Natural killer cell treated with Interleukin-12 subunit alpha and Interleukin-12 subunit beta and Interleukin-15 and Interleukin-18, amount 100 ng/mL, for 72 hours (primary cell): ENCODE measurements at places on chromosomes 13 and 19. TPM values are rescaled to one million over a fixed set of nuclear protein-coding genes. Genes with fewer than 3 reads are reported as not detected.

DNA sequence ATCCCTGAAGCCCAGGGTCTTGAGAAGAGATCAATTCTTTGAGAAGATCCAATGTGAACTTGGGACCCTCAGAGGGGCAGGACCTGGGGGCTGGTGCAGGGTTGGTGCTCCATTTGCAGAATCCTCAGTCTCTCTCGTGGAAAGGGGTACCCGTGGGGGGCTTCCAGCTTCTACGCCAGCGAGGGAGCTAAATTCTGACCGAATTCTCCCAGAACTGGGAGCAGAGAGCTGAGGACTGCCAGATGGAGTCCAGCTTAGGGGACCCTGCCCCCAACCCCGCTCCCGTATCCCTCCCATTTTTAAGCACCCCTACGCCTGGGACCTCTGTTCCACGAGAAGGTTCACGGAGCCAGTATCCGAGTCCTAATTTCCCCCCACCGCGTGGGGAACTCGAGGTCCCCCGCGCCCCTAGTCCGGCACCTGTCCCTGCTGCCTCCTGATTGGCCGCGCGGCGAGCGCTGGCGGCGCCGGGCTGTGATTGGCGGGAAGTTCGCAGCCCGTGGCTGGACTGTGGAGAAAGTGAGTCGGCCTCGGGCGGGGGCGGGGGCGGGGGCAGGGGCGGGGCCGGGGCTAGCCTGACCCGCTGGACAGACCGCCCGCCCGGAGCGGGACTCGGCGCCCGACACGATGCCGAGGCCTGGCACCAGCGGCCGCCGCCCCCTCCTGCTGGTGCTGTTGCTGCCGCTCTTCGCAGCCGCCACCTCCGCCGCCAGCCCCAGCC, 4.4 kb upstream of the LTBP4 start:
- H3K4me1 ChIP-seq, result peaks cover 27% of the 10 kb centered on the region
- peaks cover 28% of the 10 kb centered on the region for H3K27me3 ChIP-seq
- H3K27ac ChIP-seq, result no peak overlapping the region
- H3K36me3 ChIP-seq, result no peaks in the 10 kb centered on the region
- DNase-seq, result peak; percentile 63
- no peak overlapping the region for H3K4me3 ChIP-seq

- no peak for DNase-seq
- no peak overlapping the region for H3K4me3 ChIP-seq
- H3K27ac ChIP-seq, result no peak overlapping the region
Measured at GRCh38 chr13:102322211-102322610, 79.6 kb downstream of the FGF14 start.

- no peaks in the 10 kb centered on the region for H3K4me1 ChIP-seq
- no peak for DNase-seq
- H3K36me3 ChIP-seq, result peaks cover 12% of the 10 kb centered on the region
Measured at GRCh38 chr13:112074139-112074865, 7.4 kb downstream of the SOX1 start.

- peak overlapping the region; percentile 53 for H3K27ac ChIP-seq
- peaks cover 22% of the 10 kb centered on the region for H3K4me1 ChIP-seq
- H3K36me3 ChIP-seq, result peaks cover 49% of the 10 kb centered on the region
- DNase-seq, result peak; percentile 76
Measured at GRCh38 chr19:53158119-53158656, 665 bp downstream of the ZNF347 start.

- no peak overlapping the region for H3K27ac ChIP-seq
- no peaks in the 10 kb centered on the region for H3K27me3 ChIP-seq
- H3K4me3 ChIP-seq, result peak overlapping the region; percentile 51
- no peak for DNase-seq
Measured at GRCh38 chr19:1105008-1105872, 1.4 kb downstream of the GPX4 start.

GRCh38 chr19:6754136-6754535, 13.1 kb downstream of the SH2D3A start:
- peaks cover 12% of the 10 kb centered on the region for H3K36me3 ChIP-seq
- no peak overlapping the region for H3K27ac ChIP-seq
- H3K4me3 ChIP-seq, result no peak overlapping the region

- peaks cover 20% of the 10 kb centered on the region for H3K36me3 ChIP-seq
- H3K27ac ChIP-seq, result no peak overlapping the region
- DNase-seq, result no peak
- H3K27me3 ChIP-seq, result no peaks in the 10 kb centered on the region
- no peaks in the 10 kb centered on the region for H3K4me1 ChIP-seq
Measured at GRCh38 chr19:45825917-45826893, 11.1 kb upstream of the RSPH6A start.

DNA sequence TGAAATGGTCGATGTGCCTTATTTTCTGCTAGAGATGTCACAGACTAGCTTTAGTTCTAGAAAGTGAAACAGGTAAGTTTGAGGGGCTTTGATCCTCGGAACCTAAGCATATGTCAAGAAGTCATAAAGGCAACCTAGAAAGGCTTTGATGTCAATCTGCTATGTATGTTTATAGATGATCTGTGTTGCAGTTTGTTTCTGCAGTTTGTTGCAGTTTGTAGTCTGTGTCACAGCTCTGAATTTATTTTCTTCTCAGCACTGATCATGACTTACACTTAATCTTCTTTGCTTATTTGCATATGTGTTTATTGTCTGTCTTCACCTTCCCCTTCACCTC, 5.9 kb downstream of the LSM14A start:
- H3K36me3 ChIP-seq, result peaks cover 27% of the 10 kb centered on the region
- DNase-seq, result no peak
- peak overlapping the region; percentile 6 for H3K4me3 ChIP-seq
- no peaks in the 10 kb centered on the region for H3K27me3 ChIP-seq
- no peak overlapping the region for H3K27ac ChIP-seq
- peaks cover 55% of the 10 kb centered on the region for H3K4me1 ChIP-seq

- H3K4me3 ChIP-seq, result no peak overlapping the region
- H3K4me1 ChIP-seq, result no peaks in the 10 kb centered on the region
- no peak for DNase-seq
- H3K27me3 ChIP-seq, result no peaks in the 10 kb centered on the region
- H3K36me3 ChIP-seq, result peaks cover 16% of the 10 kb centered on the region
- H3K27ac ChIP-seq, result no peak overlapping the region
Measured at GRCh38 chr19:33486936-33487811, 34.4 kb downstream of the PEPD start.

DNA sequence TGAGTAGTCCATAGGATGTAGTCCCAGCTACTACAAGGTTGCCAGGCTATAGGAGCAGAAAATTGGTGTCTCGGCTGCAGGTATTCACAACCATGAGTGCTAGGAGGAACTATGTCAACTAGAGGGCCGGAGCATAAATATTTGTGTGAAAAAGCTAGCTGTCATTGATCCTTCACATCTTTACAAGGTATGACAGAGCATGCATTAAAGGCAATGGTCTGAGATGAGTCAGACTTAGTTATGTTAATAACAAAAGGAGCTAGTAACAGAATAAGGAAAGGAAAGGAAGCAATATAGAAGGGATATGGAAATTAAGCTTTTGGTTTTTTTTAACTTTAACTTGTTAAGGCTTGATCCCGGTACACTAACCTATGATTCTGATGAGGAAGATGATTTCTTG, 40.9 kb upstream of the PSG9 start:
- H3K27me3 ChIP-seq, result peaks cover 23% of the 10 kb centered on the region
- H3K36me3 ChIP-seq, result no peaks in the 10 kb centered on the region
- no peak overlapping the region for H3K4me3 ChIP-seq

DNA sequence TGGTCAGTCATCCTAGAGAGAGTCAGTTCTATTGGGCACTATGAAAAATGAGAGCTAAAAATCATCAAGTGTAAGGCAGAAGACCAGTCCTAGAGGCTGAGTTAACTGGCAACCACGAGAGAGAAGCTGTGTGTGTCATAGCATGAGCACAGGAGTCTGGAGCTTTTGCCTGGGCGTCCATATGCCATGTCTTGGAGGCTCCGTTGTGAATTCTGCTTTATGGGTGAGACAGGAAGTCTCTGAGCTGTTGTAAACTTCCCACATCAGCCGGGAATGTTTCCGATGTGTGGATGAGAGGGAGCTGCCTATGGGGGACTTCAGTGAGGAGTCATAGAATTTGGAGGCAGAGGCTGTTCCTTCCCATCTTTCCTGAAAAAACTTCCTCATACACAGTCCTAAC, 120.0 kb downstream of the ITGBL1 start:
- no peak overlapping the region for H3K27ac ChIP-seq
- peaks cover 14% of the 10 kb centered on the region for H3K27me3 ChIP-seq
- no peak for DNase-seq
- no peaks in the 10 kb centered on the region for H3K36me3 ChIP-seq
- no peaks in the 10 kb centered on the region for H3K4me1 ChIP-seq
- no peak overlapping the region for H3K4me3 ChIP-seq

DNA sequence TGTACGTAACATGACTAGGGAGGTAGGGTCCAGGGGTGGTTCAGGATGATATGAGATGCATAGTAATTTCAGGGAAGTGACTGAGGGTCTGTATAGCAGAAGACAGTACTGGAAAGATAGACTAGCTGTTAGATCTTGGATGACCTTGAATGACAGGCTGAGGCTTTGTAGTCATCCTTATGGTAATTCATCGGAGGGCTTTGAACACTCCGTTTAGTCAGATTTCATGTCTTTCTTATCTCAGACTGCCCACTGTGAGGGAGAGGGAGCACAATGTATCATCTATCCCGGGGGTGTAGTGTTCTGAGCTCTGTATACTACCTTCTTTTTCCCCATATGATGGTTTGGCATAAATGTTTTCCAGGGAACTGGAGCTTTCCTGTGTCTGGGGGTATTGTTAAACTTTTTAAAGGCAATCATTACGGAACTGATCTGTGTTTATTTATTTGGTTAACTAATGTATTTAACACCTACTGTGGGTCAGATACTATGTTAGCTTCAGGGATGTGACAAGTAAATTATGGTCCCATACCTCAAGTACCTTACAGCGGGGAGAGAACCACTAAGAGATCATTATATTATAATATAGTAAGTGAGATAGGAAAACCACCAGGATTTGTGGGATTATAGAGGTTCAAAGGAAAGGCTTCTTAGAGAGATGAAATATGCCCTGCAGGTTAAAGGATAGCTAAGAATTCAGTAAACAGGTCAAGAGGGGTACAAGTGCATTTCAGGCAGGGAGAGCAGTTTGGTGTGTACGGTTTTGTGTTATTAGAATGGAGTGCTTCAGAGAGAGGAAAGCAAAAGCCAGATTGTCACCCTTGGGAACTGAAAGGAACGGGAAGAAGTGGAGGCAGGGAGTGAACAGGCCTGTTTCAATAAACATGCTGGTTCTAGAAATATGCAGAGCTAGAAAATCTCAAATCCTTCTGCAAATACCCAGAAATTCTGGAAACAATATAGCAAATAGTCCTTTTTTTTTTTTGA, 164.8 kb upstream of the KL start:
- H3K27me3 ChIP-seq, result peaks cover 31% of the 10 kb centered on the region
- no peak overlapping the region for H3K27ac ChIP-seq
- H3K4me1 ChIP-seq, result no peaks in the 10 kb centered on the region
- H3K36me3 ChIP-seq, result no peaks in the 10 kb centered on the region

GRCh38 chr13:43895940-43896339, 16.2 kb downstream of the LACC1 start:
- no peaks in the 10 kb centered on the region for H3K4me1 ChIP-seq
- H3K27ac ChIP-seq, result no peak overlapping the region
- H3K4me3 ChIP-seq, result no peak overlapping the region
- H3K36me3 ChIP-seq, result peaks cover 13% of the 10 kb centered on the region

- no peak overlapping the region for H3K4me3 ChIP-seq
- no peak for DNase-seq
- no peak overlapping the region for H3K27ac ChIP-seq
- no peaks in the 10 kb centered on the region for H3K4me1 ChIP-seq
- no peaks in the 10 kb centered on the region for H3K27me3 ChIP-seq
Measured at GRCh38 chr13:92825938-92826596, 400.5 kb upstream of the GPC6 start.

GRCh38 chr19:10149427-10149826, 29.7 kb upstream of the EIF3G start:
- H3K4me3 ChIP-seq, result no peak overlapping the region
- H3K4me1 ChIP-seq, result peaks cover 3% of the 10 kb centered on the region
- H3K36me3 ChIP-seq, result peaks cover 10% of the 10 kb centered on the region
- DNase-seq, result no peak

GRCh38 chr13:80161219-80161618, 179.7 kb downstream of the SPRY2 start:
- DNase-seq, result no peak
- no peak overlapping the region for H3K4me3 ChIP-seq
- H3K27me3 ChIP-seq, result no peaks in the 10 kb centered on the region
- no peak overlapping the region for H3K27ac ChIP-seq
- H3K36me3 ChIP-seq, result no peaks in the 10 kb centered on the region

GRCh38 chr19:42606660-42607351, 12.1 kb upstream of the CEACAM8 start:
- no peaks in the 10 kb centered on the region for H3K4me1 ChIP-seq
- no peaks in the 10 kb centered on the region for H3K36me3 ChIP-seq
- no peak for DNase-seq

DNA sequence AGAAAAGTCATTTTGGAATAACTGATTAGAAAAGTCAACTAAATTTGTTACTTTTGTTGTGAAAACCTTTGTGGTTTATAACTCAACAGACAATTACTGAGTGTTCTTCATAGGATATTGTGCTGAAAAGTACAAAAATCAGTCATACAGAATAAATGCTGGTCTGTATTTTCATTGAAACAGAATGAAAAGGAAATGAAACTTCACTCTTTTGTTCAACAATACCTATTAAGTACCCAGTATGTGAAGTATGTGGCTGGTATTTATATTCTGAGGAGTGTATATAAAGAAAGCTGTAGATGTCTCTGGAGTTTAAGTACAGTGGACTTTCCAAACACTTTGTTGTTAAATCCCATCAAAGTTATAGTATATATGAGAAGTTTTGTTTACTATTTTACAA, 828.4 kb upstream of the ATXN8OS start:
- no peak overlapping the region for H3K27ac ChIP-seq
- no peaks in the 10 kb centered on the region for H3K4me1 ChIP-seq
- H3K4me3 ChIP-seq, result no peak overlapping the region

DNA sequence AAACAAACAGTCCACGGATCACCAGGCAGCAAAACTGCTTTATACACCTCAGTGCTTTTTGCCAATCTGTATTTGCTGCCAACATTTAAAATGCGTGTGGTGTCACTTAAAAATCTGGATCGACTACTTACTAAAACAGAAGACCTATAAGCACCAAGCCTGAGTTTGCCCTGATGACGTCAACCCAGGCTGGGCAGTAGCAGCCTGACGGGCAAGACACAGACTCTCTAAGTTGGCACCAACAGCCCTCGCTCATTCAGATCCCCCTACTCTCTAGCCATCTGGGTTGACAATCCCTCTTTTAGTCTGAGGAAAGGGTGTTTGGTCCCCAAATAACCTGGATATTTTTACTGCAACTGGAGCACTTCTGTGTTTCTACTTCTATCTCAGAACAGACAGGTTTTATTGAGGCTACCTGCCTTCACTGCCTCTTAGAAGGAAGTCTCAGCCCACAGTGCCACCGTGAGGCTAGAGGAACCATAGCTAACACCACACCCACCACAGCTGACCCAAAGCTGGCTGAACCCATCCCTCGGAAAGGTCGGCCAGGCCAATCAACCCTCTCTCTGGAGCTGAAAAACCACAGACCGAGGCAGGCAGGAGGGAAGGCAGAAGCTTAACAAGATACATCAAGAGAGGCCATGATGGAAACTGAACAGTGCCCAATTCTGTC, 6.9 kb downstream of the SUGP2 start:
- H3K4me1 ChIP-seq, result peaks cover 35% of the 10 kb centered on the region
- H3K27ac ChIP-seq, result no peak overlapping the region
- DNase-seq, result no peak
- no peaks in the 10 kb centered on the region for H3K27me3 ChIP-seq
- peaks cover 31% of the 10 kb centered on the region for H3K36me3 ChIP-seq
- H3K4me3 ChIP-seq, result no peak overlapping the region

The KLK8 gene
- total RNA-seq, result not detected

The SYNGR4 gene
- 0.45 TPM for total RNA-seq

The RFPL4A gene
- not detected for total RNA-seq

The KCNN4 gene
- total RNA-seq, result 99.4 TPM

The CD37 gene
- total RNA-seq, result 122 TPM

The FXYD1 gene
- not detected for total RNA-seq

The CD70 gene
- total RNA-seq, result 26.1 TPM

The CGB2 gene
- not detected for total RNA-seq

The ZNF571 gene
- total RNA-seq, result 4.2 TPM

The CACNG6 gene
- total RNA-seq, result not detected

The PCP2 gene
- 1.2 TPM for total RNA-seq

The ZNF253 gene
- 13.4 TPM for total RNA-seq
